ENCODE measurements at places on chromosomes 5 and 9. TPM values are rescaled to one million over a fixed set of nuclear protein-coding genes. Genes with fewer than 3 reads are reported as not detected.

PHF24 gene
- 0.07 TPM for total RNA-seq

PCDHB16 gene
- total RNA-seq = 0.05 TPM

FOCAD gene
- 18.3 TPM for total RNA-seq

LCN15 gene
- total RNA-seq = not detected

PHF2 gene
- total RNA-seq = 18.3 TPM

TRIM7 gene
- total RNA-seq = 42.8 TPM

ADGRD2 gene
- not detected for total RNA-seq

PCDHGA4 gene
- 0.09 TPM for total RNA-seq

RNF180 gene
- total RNA-seq = 0.60 TPM

CDC20B gene
- total RNA-seq = 0.14 TPM

UNC13B gene
- 10.1 TPM for total RNA-seq

MARVELD2 gene
- 2.6 TPM for total RNA-seq

PPWD1 gene
- 18.7 TPM for total RNA-seq

CNTNAP3 gene
- total RNA-seq = 12.2 TPM

CSF1R gene
- total RNA-seq = 0.05 TPM

RASGRF2 gene
- 2.4 TPM for total RNA-seq

TMEM174 gene
- not detected for total RNA-seq

PIP5K1B gene
- total RNA-seq = not detected
